ENCODE measurements at places on chromosomes 2 and 18. TPM values are rescaled to one million over a fixed set of nuclear protein-coding genes. Genes with fewer than 3 reads are reported as not detected.

Gene DPYSL5
- 0.07 TPM for total RNA-seq

DNA sequence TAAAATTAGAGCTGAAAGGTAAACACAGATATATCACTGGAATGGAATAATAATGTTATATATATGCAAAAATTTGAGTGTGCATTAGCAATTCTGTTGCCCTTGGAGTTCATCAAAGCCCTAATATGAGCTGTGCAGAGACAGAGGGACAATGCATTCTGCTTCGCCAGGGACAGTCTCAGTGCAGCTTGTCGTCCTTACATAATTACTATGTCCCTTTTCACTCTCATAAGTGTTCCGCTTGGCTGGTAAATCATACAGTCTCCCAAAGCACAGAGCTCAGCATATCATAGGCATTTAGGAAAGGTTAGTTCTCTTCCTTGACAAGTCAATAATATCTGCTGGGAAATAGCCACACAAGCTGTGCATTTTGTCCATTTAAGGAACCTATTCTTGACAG is 30.7 kb downstream of the MAPK4 start:
- H3K4me1 ChIP-seq = no peaks in the 10 kb centered on the region
- H3K4me3 ChIP-seq = no peak overlapping the region
- DNase-seq = no peak

Gene REG1B
- not detected for total RNA-seq

GRCh38 chr18:37391698-37392548 is 173.7 kb downstream of the CELF4 start:
- no peak overlapping the region for H3K27ac ChIP-seq
- H3K36me3 ChIP-seq = no peaks in the 10 kb centered on the region
- H3K4me3 ChIP-seq = no peak overlapping the region
- H3K27me3 ChIP-seq = peaks cover 23% of the 10 kb centered on the region
- H3K4me1 ChIP-seq = no peaks in the 10 kb centered on the region

GRCh38 chr2:98501223-98501622 is 56.6 kb downstream of the INPP4A start:
- no peaks in the 10 kb centered on the region for H3K27me3 ChIP-seq
- H3K27ac ChIP-seq = no peak overlapping the region
- no peak for DNase-seq
- peaks cover 76% of the 10 kb centered on the region for H3K4me1 ChIP-seq
